ENCODE measurements at places on chromosomes 5 and 9. TPM values are rescaled to one million over a fixed set of nuclear protein-coding genes. Genes with fewer than 3 reads are reported as not detected.

The CDC14B gene
- total RNA-seq, result 53.2 TPM

- H3K4me3 ChIP-seq, result no peak overlapping the region
- H3K27ac ChIP-seq, result no peak overlapping the region
- DNase-seq, result no peak
- no peaks in the 10 kb centered on the region for H3K27me3 ChIP-seq
- H3K36me3 ChIP-seq, result no peaks in the 10 kb centered on the region
Measured at GRCh38 chr5:52839285-52839684, 51.6 kb downstream of the ITGA1 start.

The EXOSC3 gene
- total RNA-seq, result 61.8 TPM

DNA sequence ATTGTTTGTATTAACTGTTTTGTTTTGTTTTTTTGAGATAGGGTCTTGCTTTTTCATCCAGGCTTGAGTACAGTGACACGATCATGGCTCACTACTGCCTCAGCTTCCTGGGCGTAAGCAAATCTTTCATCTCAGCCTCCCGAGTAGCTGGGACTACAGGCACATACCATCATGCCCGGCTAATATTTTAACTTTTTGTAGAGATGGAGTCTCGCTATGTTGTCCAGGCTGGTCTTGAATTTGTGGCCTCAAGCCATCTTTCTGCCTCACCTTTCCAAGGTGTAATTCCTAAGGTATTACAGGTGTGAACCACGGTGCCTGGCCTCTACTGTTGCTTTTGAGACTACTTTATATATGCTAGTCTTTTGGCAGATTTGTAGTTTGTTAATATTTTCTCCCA lies 8.4 kb downstream of the RCL1 start:
- H3K4me1 ChIP-seq, result peaks cover 13% of the 10 kb centered on the region
- peaks cover 7% of the 10 kb centered on the region for H3K36me3 ChIP-seq
- H3K27ac ChIP-seq, result no peak overlapping the region
- H3K27me3 ChIP-seq, result no peaks in the 10 kb centered on the region
- H3K4me3 ChIP-seq, result no peak overlapping the region
